ENCODE measurements at places on chromosomes 12 and 14.

GRCh38 chr12:67795236-67795635 lies 146.7 kb downstream of the DYRK2 start:
- DNase-seq, result no peak

DNA sequence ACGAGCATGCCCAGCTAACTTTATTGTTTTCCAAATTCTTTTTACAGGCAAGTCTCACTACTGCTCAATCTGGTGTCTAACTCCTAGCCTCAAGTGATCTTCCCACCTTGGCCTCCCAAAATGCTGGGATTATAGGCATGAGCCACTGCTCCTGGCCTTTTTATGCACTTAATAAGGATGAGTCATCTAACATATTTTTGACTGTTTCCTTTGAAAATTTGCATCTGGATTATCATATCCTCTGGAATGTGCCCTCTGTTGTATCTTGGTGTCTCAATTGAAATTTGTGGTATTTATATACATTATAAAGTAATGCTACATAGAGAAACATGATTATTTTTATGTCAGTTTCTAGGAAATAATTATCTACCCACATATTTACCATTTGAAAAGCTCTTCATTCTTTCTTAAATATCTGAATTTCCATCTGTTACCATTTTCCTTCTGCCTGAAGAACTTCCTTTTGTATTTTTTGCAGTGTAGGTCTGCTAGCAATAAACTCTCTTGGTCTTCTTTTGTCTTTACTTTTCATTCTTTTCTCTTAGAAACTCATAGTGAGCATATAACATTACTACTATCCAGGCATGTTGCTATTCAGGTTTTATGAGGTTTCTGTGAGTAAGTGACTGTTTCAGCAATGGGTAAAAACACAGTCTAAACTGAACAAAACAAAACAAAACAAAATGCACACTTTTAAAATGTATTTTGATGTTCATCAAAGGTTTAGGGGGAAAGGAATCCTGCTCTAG lies 52.8 kb upstream of the CNOT2 start:
- DNase-seq, result no peak

DNA sequence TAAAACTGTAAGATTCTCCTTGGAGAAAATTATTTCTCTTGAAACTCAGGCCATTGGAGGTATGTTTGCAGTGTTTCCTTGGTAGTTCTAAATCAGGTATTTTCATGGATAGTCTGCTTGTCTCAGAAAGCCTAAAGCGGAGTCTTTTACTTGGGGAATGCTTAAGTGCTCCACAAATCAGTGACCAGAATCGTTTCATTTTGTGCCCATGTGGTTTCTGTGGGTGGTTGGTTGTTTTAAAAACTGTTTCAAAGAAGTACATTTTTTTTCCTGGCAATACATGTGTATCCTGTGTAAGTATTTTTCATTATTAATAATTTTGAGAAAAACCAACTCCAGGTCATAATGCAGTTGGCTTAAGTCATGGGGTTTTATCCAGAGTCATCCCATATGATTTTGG lies 33.6 kb downstream of the CCDC91 start:
- no peak for DNase-seq

- no peak for DNase-seq
These were observed 154.8 kb downstream of the TMTC2 start for GRCh38 chr12:82841487-82841904.

DNA sequence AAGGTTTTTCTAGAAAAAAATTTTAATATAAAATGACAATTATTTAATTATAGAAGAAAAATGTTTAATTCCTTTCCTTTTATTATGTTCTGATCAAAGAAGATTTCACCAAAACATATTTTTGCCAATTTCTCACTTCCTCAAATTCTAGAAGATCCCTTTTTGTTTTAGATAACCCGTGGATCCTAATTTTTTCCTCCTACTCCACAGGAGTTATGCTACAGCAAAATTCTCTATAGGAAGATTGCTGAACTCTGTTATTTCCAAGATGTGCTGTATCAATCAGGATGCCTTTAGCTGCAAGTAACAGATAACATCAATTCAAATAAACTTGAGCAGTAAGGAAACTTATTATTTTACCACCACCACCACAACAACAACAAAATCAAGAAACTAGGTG lies 3.8 kb upstream of the SNX6 start:
- no peak for DNase-seq

DNA sequence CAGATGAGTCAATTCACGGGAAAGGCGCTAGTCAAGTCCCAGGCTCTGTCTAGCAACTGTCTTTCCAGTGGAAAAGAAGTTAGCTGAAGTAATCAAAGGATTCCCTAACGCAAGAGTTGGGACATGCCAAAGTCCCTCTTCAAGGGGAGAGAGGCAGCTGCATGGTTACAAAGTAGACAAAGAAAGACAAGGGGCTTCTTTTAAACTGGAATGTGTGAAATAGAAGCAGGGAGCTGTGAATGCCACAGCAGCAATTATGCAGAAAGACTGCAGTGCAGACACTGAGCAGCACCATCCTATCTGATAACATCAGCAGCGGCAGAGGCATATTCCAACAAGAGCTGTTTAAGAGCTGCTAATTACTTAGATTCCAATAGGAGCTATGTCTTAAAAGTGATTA lies 12.5 kb upstream of the CIPC start:
- no peak for DNase-seq

DNA sequence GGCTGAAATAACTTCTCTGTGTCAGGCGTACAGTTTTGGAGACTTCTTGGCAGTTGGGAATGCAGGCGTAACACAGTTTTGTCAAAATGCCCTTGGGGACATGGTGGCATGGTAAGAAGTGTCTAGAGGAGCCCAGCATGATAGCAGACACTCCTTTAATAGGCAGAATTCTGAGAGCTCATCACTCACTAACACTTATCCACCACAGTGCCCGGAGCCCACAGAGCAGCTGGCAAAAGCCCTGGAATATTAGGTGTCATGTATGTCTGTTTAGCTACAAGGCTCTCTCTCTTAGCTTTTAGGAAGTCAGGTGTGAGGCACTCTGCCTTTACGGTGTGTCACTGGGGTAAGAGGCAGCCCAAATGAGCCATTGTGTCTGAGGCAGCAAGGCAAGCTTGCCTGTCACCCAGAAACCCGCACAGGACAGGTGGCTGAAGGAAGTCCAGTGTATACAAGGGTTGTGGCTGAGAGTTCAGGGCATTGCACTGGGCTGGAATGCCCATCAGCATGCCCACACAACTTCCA lies 96.3 kb downstream of the ESRRB start:
- no peak for DNase-seq

GRCh38 chr14:99513183-99513694 lies 32.0 kb downstream of the CCNK start:
- DNase-seq, result no peak

DNA sequence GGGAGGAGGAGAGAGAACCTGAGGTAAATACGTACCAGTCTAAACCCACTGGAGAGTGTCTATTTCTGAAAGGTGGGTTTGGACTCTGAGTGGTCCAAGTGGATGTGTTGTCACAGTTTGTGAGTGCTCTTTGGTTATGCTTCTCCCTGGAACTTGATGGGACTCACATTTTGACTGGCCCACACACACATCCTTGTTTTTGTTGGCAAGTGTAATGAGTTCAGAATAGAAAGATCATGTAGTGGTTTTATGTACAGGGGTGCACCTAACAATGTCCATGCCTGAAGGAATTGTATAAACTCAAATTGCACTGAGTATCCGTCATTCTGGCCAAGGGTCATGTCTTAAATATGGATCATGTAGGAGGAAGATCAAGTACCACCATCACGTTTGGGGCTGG lies 4.8 kb downstream of the PPFIBP1 start:
- no peak for DNase-seq

DNA sequence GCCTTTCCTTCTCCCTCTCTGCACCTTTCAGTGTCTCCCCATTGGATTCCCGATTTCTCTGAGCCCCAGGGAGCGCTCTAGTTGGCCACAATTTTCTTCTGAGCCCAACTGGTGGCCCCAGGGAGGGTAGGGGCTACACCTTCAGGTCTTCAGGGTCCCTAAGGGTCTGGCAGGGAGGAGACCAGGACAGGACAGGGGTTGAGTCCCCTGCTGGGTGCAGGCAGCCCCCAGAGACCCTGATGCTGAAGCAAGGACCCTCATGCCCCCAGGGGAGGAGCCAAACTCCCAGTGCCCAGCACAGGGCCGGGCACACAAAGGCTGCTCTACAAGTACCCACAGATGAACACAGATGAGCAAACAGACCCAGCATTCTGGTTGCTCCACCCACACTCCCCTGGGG lies 12.7 kb downstream of the FOXN4 start:
- DNase-seq, result no peak
